CD4-positive, alpha-beta T cell (primary cell): ENCODE measurements at places on chromosomes 7 and 10. TPM values are rescaled to one million over a fixed set of nuclear protein-coding genes. Genes with fewer than 3 reads are reported as not detected.

The GIMAP2 gene
- total RNA-seq = 64.1 TPM

DNA sequence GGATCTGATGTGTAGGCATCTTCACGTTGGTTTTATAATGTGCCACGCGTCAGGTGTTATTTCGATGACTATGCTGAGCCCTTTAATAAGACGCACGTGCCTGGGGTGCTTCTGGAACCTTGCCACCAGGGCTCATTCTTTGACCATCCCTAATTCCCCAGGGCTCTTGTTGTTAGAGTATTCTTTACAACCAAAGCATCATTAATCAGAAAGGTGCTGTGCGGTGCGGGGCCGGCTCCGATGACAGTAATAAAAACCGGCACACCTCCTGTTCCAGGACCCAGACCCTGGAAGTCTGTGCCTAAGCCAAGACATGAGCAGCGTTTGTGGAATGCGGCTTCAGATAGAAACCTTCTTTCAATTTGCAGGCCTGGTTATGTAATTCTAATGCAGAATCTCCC is 58.4 kb downstream of the MGMT start:
- DNase-seq = no peak

- no peak for DNase-seq
These were observed 52.2 kb downstream of the GPR158 start for GRCh38 chr10:25226775-25227682.

The GNAI1 gene
- total RNA-seq = 1.2 TPM

GRCh38 chr7:150891740-150892139 is 39.4 kb downstream of the AOC1 start:
- DNase-seq = no peak

DNA sequence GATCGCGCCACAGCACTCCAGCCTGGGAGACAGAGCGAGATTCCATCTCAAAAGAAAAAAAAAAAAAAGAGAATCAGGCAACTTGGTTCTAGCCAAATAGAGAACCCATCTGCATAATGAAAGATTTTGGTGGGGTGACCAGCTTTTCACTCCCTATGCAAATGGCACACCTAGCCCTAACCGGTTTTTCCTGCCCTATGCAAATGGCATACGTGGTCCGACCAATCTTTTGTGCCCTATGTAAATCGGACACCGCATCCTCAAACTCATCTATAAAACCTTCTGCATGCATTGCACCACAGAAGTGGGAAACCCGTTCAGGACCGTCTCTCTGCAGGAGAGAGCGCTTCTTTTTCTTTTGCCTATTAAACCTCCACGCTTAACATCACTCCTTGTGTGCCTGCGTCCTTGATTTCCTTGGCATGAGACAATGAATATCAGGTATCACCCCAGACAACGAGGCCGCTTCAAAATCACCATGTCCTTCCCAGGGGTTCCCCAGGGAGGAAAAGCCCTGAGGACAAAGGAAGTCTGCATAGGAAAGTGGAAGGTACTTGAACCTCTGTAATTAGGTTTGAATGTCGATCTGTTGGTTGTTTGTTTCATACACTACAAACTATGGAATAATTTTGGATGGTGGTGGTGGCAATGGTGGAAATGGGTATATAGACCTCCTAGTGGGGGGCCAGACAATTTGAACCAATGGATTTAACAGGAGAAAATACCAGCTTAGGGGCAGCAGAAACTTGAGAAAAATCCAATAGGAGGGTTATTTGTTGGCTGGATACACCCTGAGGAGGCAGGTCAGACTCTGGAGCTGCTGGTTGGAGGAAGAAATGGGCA is 396.2 kb downstream of the TYW1 start:
- DNase-seq = no peak

The SLC13A4 gene
- not detected for total RNA-seq

- DNase-seq = no peak
These were observed 86.2 kb downstream of the HIBADH start for GRCh38 chr7:27576360-27576944.

The NME8 gene
- not detected for total RNA-seq

The FGFBP3 gene
- total RNA-seq = 1.5 TPM

GRCh38 chr7:421136-421991 is 98.3 kb downstream of the PDGFA start:
- DNase-seq = no peak

The TMEM270 gene
- not detected for total RNA-seq

DNA sequence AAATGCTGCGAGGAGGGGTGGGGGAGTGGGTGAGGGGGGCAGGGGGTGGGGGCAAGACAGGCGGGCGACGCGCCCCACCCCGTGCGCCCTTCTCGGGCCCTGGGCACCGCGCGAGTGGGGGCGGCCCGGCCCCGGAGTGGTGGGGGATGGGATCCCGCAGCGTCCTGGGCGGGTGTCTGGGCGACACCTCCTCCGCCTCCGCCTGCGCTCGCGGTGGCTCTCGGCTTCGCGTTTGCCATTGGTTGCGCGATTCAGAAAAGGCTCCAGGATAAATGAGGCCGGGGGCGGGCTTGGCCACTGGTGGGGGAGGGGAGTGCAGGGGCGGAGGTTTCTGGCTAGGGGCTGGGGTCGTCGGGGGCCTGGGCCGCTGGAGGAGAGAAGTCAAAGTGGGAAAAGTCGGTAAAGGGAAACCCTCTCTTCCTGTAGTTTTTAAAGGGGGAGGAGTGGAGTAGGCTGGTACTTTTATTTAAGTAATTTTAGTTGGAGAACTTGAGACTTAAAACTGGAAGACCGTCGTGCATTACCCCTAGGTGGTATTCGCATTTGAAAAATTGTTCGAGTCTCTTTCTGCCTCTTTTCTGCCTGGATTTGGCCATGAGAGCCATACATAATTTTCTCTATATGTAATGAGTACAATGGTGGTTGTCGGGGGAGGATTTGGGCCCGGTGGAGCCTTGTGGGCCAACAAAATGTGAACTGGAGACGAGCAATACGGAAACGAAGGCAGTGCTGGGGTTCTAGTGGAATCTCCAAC is 992 bp upstream of the IGF2BP3 start:
- no peak for DNase-seq

DNA sequence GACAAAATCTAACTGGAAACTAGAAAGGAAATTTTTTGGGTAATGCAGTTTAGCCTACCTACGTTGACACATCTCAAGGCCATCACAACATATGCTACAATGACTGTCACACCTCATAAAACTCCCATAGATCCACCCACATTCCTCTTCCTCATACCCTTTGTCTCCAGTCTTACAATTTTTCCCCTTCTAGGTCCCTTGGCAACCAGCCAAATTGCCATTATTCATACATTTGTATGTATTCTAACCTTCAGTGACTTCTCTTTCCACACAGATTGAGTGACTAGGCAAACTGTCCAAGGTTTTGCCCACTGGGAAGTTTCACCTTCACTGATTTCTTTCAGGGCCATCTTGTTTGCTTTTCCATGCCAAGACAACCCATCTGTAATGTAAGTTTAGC is 100.5 kb upstream of the TPK1 start:
- no peak for DNase-seq

GRCh38 chr10:102675666-102676533 is 31.6 kb downstream of the TRIM8 start:
- DNase-seq = no peak

DNA sequence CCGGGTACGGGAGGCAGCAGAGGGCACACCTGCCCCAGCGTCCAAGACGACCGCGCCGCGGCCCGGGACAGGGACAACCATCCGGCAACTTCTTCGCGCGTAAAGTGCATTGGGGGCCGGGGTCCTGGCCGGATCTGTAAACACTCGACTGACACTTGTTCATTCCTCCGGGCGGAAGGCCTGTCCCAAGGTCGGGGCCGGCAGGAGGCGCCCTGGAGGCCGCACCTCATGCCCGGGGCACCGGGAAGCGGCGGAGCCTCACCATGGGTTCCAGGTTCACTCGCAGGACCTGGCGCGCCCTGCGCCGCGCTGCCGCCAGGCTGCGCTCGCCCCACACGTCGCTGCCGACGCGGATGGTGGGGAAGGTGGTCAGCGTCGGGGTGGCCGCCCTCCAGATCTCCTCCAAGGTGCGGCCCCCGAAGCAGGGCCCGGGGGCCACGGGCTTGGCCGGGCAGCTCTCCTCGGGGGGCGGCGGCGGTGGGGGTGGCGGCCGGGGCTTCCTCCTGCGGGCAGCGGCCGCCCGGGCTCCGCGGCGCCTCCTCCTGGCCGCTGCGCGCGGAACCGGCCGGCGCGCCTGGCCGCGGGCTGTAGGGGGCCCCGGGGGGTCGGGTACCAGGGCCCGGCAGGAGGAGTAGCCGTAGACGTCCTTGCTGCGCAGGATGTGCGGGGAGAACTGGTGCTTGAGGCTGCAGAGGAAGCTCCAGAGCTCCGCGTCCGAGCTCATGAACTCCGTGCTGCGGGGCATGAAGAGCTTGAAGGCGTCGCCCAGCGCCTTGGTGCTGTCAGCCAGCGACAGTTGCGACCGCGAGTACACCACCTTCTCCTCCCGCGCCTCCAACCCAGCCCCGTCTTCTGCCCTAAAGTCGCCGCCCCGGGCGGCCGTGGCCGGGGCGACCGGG is 746 bp downstream of the CCDC71L start:
- DNase-seq = peak; percentile 81

DNA sequence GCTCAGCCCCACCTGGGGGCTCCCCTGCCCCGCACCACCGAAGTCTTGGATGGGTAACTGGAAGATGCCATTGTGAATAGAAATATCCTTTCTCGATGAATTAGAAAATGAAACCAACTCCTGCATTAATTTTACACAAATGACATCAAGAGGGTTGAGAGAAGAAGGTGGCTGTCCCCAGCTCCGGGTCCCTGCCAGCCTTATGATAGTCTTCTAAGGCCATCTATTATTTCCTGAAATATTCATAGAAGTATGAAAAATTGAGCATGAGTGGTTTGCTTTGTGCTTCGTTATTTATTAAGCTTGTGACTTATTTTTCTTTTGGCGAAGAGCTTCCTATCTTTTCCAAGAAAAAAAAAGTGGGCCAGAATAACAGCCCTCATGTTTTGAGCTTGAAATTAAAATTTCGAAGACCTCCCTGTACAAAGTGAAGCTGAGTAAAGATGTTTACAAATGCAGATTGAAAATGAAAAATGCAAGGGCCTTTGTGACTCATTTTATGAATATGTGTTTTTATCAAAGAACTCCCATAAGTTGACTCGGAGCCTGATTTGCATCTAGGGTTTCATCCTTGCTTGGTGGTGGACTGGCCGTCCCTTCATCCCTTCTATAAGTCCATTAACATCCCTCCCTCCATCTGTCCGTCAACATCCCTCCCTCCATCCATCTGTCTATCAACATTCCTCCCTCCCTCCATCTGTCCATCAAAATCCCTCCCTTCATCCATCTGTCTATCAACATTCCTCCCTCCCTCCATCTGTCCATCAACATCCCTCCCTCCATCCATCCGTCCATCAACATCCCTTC is 20.5 kb upstream of the CFAP46 start:
- no peak for DNase-seq

The PLXDC2 gene
- total RNA-seq = 0.61 TPM

GRCh38 chr7:133742709-133743538 is 384.2 kb upstream of the LRGUK start:
- DNase-seq = no peak
